ENCODE measurements at places on chromosomes 11 and 22. TPM values are rescaled to one million over a fixed set of nuclear protein-coding genes. Genes with fewer than 3 reads are reported as not detected.

SPON1 gene
- 2.3 TPM for total RNA-seq

GLB1L3 gene
- 0.58 TPM for total RNA-seq

DNA sequence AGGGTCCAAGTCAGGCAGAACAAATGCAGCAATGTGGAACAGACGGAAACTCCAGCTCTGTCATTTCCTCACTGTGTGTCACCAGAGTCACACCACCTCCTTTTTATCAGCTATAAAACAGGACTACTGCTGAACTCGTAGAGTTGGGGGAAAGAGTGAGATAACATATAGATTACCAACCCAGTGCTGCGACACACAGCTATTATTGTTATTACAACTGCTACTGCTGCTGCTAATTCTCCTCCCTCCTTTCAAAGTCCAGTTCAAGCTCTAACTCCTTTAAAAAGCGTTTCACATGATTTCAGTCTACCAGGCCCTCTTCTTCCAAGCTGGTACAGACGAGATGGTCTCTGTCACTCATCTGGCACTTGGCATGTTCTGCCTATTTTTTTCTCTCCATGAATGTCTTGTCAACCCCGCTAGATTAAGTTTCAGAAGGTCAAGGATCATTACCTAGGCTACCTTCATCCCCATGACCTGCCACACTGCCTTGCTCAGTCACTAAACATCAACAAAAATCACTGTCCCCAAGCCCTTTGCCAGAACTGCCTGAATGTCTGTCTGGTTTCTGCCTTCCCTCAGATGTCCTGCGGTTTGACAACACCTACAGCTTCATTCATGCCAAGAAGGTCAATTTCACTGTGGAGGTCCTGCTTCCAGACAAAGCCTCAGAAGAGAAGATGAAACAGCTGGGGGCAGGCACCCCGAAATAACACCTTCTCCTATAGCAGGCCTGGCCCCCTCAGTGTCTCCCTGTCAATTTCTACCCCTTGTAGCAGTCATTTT is 3.7 kb upstream of the MTFP1 start:
- no peak for DNase-seq

GRCh38 chr11:119218141-119218878 is 12.2 kb downstream of the CBL start:
- DNase-seq: no peak

DNA sequence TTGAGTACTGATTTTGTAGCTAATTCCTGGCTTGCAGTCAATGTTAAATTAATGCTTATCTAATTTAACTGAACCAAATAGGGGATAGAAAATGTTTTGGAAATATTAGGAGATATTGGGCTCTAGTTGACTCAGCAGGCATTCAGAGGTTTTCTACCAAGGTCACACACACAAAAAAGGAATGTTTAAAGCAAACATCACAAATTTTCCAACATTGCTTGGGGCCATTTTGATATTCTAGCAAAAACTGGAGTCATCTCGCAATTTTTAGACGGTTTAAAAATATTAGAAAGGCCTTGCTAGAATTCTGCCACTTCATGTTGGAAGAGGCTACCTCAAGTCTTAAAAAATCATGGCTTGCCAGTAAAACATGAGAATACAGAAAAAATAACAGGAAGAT is 2082.1 kb upstream of the RAG2 start:
- no peak for DNase-seq

DNA sequence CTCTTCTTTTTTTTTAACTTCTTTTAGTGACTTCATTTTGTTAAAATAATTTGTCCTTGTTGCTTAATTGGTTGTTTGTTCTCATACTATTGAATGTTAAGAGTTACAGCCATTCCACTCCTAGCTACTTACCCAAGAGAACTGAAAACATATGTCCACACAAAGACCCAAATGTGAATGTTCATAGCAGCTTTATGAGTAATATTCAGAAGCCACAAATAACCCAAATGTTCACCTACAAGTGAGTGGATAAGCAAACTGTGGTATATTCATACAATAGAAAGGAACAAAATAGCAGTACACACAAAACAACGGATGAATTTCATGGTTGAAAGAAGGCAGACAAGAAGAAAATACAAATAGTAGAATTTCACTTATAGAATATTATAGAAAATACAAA is 1.4 kb upstream of the OR4D11 start:
- no peak for DNase-seq

All from CD8-positive, alpha-beta T cell (primary cell).